Activated CD4-positive, alpha-beta T cell treated with anti-CD3 and anti-CD28 coated beads, Interleukin-2, amount 10 ng/mL, durations not matched to agents 24 days and 14 days (primary cell): ENCODE measurements at places on chromosomes 7 and 10.

DNA sequence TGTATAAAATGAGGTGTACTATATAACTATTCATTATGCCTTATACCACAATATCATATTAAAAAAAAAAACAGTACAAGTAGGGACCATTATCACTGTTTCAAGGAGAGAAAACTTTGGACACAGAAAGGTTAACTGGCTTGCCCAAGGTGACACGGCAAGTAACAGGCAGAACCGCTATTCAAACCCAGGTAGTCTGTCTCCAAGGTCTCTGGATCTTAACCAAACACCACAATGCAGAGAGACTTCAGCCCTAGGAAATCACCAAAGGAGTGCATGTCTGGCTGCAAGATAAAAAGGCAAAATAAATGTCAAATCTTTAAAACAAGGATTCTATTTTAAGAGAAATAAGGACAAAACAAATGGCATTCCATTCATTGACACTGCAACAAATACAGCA, 56.3 kb downstream of the CADPS2 start:
- no peak for DNase-seq

DNA sequence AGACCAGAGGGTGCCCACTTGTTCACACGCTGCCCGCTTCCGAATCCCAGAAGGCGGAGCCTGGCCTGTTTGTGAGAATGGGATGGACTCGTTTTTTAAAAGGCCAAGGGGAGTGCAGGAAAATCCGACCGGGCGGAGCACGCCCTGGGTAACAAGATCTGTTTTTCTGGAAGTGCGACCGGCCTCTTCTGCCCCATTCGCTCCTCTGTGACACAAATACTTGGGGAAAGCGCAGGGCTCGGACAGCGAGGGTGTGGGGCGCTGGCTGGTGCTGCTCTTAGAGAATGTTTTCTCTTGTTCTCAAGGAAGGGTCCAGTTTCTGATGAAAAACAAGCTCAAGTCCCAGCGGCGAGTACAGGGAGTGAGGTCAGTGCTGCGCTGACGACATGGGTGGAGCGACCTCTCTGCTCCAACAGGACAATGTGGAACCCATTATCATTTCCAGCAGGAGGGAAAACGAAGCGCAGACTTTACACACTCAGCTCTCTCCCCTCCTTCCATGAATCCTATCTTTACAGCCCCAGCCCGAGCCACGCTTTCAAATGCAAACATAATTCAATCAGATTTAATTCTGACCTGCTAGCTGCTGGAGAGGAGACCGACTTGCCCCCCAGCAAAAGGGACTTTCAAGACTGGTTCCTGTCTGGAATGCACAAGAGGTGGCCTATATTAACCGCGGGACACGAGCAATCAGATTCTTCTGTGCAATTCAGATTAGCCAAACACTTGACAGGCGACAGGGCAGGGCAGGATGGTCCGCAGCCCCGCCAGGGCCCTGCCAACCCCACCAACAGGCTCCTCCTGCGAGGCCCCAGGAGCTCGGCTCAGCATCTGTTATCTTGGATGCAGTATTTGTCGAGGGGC, 1.1 kb downstream of the RADIL start:
- DNase-seq: no peak

DNA sequence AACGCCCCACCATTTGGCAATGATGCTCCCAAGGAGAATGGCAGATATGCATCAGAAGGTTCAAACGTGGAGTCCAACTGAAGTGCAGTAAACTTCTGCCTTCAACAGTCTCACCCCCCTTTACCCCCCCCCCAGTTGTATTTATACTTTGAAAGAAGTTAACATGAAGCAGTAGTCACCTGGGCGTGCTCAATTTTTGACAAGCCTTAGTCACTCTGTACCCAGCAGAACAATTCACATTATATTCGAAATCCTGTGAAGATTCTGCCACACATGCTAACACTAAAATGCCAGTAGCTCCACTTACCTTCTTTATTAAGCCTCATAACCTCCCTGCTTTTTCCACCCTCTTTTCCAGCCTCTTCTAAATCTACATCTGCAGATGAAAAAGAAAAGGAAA, 894 bp downstream of the ATXN7L1 start:
- no peak for DNase-seq

GRCh38 chr7:56063882-56064625, at the start of gene SUMF2:
SUMF2 (plus strand) TSS chr7:56064286; CDS start chr7:56064312, 26 bp downstream.
- peak; percentile 97 for DNase-seq

GRCh38 chr7:67392596-67393438, 396.2 kb downstream of the TYW1 start:
- DNase-seq: no peak

- no peak for DNase-seq
Observed at GRCh38 chr10:94677691-94678090, 5.8 kb upstream of the CYP2C18 start.

DNA sequence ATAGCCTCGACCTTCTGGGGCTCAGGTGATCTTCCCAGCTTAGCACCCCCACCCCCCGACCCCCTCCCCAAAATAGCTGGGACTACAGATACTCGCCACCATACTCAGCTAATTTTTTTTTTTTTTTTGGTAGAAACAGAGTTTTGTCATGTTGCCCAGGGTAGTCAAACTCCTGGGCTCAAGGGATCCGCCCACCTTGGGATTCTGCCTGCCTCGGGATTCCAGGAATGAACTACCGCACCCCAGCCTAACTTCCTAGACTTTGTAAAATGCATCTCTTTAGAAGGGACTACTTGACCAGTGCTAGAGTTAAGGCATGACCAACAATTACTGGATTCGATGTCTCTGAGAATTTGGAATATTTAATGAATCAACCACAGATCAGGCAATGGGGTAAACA, 85.9 kb downstream of the MDFIC start:
- DNase-seq: no peak

DNA sequence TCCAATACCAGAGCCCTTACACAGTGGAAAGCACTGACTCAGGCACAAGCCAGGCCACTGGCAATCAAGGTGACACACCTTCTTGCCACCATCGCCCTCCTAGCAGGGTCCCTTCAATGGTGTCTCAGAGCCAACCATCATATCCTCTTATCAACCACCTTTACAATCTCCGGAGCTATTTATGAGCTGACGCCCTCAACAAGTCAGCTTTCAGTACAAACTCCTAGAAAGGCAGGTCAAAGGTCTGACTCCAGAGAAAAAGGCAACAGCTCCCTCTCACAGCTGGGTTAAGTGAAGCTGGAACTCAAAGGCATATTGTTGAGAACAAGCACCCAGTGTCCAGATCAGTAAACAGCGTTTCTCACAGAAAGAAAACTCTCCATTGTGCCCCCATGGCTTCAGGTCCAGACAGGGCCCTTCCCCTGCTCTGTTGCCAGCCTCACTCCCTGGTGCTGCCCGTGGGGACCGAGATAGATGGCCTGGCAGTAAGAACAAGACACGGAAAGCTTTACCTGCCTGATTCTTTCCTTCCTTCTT, 2.4 kb downstream of the ZNF3 start:
- no peak for DNase-seq

DNA sequence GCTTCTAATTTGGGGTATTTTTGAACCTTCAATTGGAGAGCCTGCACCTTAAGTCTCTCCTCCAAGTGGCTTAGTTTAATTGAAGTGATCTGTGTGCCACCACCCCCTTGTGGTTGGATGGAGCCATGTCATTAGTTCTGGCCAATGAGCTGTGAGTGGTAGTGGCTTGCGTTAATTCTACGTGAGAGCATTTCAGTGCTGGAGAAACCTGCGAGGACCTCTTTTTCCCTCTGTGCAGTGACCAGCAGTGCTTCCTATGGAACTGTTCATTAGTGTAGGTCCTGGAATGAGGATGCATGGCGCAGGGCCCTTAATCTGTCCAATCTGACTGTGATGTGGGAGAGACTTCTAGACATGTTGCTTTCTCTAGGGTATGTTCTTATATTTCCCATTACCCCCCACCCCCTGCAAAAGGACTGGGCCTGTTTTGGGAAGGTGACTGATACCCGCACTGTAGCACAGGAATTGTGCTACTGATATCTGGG, 3.8 kb downstream of the HILPDA start:
- DNase-seq: peak; percentile 91

DNA sequence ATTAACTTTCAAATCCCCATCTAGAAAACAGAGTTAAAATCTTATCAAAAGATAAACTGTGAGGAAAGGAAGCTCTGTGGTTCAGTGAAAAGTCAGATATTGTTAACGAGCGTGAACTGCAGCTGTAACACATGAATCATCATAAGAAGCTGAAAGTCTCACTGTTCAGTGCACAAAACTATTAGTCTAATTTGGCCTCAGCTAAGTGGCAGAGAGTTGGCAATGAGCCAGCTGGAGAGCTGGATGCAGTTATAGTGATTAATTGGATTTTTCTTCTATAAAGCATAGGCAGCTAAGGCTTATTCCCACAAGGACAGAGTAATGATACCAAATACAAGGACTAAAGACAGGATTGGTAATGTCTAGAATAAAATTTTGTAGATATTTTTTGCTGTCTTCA, 101.1 kb upstream of the ABCB5 start:
- DNase-seq: no peak

GRCh38 chr10:47101807-47102206, 190.6 kb downstream of the PTPN20 start:
- no peak for DNase-seq

- DNase-seq: no peak
Observed at GRCh38 chr10:34433241-34434076, 381.6 kb downstream of the PARD3 start.

DNA sequence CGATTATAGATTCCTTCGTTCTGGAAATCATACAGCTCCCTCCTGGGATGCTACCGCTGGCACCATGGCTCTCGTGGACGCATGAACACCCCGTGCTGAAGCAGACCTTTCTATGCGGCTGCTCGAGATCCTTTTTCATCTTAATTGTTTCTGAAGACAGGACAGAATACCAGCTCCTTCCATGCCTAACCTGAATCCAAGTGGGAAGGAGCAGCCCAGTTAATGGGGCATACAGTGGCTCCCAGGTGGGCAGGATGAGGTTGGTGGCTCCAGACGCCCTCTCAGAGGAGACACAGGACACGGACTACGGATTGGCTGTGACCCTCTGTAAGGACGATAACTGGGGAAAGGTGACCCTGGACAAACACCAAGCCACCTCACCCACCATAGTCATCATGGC, 18.4 kb upstream of the LOXL4 start:
- no peak for DNase-seq
